Stimulated activated CD8-positive, alpha-beta memory T cell treated with anti-CD3 and anti-CD28 coated beads, Interleukin-4, amount 100 ng/mL, for 1 hour (primary cell): ENCODE measurements at places on chromosomes 12 and 14.

GRCh38 chr12:47820631-47821345 is 1.1 kb upstream of the HDAC7 start:
- no peak for DNase-seq

DNA sequence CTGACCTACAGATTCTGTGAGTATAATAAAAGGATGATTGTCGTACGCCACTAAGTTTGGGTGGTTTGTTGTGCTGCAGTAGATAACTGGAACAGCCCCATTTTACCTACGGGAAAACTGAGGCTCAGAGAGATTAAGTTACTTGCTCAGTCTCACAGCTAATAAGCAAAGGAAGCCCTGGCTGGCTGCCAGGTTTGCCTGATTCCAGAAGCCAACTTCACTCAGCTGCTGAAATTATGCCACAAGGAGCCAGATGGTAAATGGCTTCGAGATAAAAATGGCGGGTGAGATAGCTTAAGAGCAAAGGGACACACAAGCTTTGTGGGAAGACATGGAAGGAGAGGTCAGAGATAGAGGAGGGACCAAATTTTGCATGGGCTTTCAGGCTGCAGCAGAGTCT is 191.5 kb upstream of the NOS1 start:
- DNase-seq, result no peak

- no peak for DNase-seq
These were observed 8.1 kb upstream of the IRF2BPL start for GRCh38 chr14:77036484-77037214.

GRCh38 chr12:13311551-13311950 is 115.0 kb downstream of the EMP1 start:
- DNase-seq, result no peak

DNA sequence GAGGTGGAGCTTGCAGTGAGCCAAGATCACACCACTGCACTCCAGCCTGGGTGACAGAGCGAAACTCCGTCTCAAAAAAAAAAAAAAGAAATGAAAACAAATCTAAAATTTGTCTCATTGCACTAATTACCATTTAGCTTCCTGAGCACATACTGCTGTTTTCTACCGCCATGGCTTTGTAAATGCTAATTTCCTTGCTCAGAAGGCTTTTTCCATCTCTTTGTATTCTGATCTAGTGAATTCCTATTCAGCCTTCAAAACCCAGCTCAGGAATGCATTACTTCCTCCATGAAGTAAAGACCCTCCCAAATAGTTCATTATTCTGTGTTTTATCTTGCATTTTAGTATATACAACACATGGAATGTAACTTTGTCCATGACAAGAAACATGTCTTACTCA is 33.6 kb downstream of the CEP83 start:
- no peak for DNase-seq

- DNase-seq, result no peak
These were observed 30.5 kb downstream of the APPL2 start for GRCh38 chr12:105205322-105206048.
